ENCODE measurements at places on chromosomes 3 and 15.

DNA sequence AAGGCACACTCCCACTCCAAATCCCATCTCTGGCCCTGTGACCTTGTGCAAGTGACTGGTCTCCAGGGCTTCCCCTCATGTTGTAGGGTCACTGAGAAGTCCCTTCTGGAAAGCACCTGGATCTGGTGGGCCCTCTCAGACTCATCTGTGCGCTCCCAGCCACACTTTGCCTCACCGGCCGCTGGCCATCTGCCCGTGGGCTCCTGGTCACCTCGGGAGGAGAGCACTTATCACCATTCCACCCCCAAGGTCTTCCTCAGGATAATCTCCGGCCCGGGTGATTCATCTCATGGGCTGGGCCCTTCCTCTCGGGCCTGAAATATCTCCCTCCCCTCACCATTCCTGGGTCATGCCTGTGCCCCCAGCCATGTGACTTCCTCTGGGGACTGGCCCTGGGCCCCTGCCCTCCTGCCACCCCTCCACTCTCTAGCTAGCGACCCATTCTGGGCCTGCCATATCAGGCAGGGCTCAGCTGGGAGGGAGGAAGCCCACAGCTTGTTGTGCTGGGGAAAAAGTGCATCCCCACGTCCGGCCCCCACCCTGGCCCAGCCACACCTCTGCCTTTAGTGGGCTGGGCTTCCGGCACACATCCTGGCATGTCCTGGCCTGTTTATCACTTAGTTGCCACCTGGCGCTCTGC, 10.6 kb upstream of the WNT7A start:
- no peak for DNase-seq

GRCh38 chr3:30520699-30521098, 85.7 kb upstream of the TGFBR2 start:
- DNase-seq: no peak

- no peak for DNase-seq
Measured at GRCh38 chr3:126106336-126107202, 22.6 kb upstream of the SLC41A3 start.

DNA sequence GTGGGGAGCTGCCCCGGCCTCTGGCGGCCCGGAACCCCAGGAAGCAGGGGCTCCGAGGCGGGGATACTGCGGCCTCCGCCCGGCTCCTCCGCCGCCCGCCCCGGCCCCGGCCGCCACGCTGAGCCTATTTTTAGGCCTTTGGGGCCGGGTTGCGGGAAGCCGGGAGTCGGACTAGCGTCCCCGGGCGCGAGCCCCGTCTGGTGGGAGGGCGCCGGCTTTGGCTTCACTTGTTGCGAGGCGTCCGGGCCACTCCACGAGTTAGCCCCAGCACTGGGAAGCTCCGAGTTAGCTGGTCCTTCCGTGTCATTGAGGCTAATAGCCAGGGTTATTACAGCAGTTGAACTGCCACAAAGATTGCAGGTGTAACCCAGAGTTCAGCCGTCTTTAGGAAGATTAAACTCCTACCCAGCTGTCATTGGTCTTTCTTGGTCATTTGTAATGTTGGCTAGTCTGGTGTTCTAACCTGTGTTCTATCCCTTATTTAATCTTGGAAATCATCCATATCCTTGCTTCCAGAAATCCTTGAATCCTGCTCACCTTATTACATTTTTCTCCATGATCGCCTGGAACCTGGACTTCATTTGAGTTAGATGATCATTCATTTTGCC, 791 bp downstream of the GYG1 start:
- DNase-seq: no peak

DNA sequence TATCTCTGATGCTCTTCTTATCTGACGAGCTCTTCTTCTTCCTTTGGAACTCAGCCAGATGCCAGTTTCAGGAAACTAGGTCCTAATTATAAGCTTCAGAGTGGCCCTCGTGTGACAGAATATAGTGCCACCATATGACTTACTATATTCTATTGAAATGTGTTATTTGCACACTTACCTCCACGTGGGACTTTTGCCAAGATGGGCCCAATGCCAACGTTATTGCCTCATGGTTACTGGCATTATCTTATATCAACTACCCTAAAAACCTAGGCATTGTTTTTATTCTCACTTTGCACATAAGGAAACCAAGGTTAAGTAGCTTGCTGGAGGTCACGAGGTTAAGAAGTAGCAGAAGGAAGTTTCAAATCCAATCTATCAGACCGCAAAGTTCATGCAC, 71.3 kb upstream of the SLCO3A1 start:
- no peak for DNase-seq

DNA sequence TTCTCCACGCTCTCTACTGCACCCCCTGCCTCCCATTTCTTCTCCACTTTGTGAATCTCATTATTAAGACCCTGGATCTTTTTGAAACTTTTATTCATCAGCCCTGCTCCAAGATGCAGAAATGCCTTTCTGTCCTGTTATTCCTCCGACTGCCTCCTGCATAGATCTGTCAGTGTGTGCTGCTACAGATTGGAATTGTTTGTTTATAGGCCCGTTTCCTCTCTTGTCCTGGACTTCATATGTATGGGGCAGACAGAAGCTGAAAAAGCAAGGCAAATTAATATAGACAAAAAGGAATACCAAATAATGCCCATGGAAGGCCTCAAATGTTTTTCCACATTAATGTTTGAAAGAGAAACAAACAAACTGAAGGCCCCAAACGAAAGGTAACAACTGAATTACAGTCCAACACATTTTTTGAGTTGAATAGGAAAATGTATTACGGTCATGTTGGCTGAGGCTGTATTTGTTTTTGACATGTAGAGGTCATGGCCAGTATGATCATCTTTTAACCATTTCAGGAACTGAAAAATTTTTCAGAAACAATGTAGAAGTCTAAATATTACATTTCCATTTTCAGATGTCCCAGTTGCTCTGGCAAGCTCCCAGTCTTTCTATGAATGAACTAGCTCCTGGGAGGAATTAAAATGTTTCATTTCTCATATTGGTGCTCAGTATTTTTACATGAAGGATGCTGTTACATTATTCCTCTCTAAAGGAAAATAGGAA, 8.8 kb downstream of the CHST2 start:
- no peak for DNase-seq

GRCh38 chr3:55532806-55533205, 45.7 kb upstream of the WNT5A start:
- DNase-seq: no peak

DNA sequence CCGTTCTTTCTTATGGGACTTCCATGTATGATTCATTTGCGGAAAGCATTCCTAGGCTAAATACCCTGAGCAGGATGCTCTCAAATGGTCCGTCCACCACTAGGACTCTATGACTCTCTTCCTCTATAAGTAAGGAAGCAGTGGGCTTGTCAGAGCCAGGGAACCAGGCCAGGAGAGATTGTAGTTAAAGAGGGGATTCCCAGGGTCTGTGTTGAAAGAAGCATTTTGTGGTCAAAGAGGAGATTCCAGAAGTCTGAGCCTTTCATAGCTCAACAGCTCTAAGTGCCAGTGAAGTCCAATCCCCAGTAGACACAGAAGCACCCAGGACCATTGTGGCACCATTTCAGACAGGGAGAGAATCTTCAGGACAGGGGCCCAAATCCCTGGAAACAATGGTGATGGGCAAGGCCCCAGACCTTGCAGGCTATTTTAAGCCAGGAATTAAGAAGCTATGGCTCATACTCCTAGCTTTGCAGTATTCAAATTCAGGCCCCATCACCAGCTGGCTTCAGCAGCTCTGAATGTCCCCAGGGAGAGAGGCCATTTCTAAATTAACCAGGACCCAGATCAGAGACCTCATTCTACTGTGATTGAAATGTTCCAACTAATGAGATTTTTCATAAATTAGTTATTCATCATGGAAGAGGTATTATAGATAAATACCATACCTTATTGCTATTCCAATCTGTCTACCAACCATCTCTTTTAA, 81.7 kb downstream of the CD47 start:
- no peak for DNase-seq

DNA sequence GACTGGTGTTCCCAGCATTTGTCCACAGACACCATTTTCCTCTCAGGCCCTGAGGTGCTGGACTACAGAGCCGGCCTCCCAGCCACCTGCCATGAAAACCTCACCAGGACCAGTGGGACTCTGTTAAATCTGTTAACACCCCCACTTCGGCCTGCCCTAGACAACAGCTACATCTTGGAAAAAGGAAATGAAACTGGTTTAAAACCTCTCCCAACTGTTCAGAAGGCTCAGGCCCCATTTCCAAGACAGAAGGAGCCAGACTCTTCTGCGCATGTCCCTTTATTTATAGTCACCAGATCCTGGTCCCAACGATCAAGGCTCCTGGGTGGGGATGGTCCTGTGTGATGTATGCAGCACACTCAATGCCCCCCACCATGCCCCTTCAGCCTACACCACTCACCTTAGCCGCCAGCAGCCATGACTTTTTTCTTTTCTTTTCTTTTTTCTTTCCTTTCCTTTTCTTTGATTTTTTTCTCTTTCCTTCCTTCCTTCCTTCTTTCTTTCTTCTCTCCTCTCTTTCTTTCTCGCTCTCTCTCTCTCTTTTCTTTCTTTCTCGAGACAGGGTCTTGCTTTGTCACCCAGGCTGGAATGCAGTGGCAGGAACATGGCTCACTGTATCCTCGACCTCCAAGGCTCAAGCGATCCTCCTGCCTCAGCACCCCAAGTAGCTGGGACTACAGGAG, 25.5 kb upstream of the FLNB start:
- no peak for DNase-seq

DNA sequence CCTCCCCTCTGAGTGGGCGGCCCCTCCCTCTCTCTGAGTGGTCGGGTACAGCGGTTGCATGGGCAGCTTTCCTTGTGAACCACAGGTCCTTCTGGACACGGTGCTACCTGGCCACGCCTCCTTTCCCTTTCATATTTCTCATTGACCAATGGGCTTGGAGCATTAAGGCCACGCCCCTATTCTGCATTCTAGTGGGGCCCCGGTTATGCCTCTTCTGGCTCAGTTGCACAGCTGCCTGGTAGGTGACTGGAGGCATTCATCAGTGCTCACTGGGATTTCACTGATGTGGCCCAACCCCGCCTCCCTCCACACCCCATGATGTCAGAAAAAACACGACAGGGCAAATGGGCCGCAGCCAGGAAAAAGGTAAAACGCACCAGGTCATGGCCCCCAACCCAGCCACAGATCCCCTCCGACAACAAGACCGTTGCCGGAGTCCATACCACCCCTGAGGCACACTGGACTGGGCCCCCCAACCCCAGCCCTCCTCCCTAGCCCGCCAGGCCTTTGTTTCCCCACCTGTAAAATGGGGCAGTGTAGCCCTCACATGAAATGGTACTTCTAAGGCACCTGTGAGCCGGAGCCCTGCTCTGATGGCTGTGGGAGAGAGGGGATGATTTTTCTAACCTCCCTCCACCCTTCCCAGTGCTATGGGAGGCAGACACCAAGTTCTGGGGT, 26.3 kb downstream of the NGRN start:
- no peak for DNase-seq

DNA sequence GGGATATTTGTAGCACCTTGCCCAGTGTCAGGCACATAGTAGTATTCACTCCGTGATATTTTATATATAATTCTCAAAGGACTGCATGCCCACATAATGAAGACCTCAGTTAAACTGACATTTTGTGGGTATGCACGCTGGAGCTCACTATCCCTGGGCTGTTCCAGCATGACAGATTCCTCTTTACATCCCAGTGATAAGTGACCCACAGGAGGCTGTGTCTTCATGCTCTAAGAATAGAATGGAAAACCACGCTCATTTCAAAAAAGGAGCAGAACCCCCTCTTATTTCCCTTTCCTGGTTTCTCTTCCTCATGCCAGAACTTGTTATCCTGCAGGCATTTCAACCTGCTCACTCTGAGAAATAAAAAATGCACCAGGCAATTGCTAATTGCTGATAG, 717.5 kb downstream of the AGBL1 start:
- DNase-seq: no peak

- DNase-seq: no peak
Measured at GRCh38 chr3:46709157-46709654, 8.0 kb downstream of the TMIE start.

DNA sequence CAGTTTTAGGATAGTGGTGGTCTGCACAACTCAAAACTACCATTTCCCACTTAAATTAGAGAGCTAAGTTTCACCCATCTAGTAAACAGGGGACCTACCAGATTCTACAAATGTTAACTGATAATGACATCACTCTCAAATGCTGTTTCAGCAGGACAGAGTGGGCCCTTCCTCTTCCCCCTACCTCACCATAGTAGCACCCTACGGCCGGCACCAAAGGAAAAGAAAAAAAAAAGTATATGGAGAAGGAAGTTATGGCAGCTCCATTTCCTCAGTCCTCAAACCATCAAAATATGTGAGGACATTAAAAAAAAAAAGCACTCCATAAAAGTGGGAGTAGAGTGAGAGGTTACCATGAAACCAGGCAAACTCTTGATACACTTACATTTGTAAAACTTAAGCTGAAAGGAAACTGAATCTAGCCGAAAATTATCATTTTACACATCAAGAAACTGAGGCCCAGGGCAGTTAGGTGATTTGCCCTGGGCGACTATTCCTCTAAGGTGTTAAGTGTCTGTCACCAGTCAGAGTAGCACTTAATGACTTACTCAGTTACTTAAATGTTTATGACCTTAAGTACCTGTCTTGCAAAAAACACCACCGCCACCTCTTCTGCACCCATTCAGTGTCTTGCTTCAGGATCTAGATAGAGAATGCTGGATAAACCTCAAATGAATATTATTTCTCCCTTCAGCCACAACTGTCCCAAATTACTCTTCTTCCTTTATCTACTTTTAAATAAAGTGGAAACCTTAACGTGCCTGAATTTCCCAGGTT, 2.7 kb downstream of the MSL2 start:
- no peak for DNase-seq

DNA sequence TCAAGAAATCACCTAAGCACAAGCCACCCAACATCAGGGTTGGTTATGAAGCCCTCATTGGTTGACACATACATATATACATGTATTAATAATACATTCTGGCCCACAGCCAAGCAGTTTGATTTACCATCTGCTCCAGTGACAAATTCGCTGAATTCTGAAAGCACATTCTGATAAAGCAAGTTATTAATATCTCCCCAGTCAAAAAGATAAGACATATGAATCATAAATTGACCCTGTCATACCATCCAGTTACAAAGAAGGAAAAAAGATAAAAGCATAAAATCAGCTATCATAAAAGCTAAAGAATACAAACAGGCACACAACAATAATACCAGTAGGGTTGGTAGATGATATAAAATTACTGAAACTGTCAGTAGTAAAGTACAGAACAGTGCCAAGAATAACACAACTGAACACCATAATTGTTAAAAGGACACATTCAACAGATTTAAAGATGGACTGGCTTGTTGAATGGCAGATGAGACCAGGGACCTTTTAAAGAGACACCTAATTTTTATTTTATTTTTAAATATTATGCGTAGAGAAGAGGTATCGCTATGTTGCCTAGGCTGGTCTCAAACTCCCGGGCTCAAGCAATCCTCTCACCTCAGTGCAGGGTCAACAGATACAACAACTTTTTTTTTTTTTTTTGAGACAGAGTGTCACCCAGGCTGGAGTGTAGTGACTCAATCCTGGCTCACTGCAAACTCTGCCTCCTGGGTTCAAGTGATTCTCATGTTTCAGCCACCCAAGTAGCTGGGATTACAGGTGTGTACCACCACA, 7.7 kb downstream of the SNX4 start:
- DNase-seq: peak; percentile 8
